Activated B cell treated with CpG ODN at 0.5 μM for 24 hours (primary cell): ENCODE measurements at places on chromosomes 12 and 14. TPM values are rescaled to one million over a fixed set of nuclear protein-coding genes. Genes with fewer than 3 reads are reported as not detected.

DNA sequence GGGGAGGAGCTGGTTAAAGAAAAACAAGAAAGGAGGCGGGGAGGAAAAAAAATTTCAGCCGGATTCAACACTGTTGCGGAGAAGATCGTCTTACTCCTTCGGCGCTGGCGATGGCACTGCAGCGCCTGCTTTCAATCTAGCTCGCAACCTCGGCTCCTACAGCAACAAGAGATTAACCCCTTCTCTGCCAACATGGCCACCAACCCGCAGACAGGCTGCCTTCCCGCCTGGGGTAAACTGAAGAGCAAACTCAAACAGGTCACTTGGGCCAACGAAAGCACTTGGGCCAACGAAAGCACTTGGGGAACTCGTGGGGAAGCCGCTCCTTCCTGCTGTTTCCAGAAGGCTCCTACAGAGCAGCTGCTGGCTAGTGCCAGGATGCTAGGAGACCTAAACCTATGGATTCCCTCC lies 73.7 kb downstream of the CIT start:
- no peak overlapping the region for H3K4me3 ChIP-seq
- peaks cover 5% of the 10 kb centered on the region for H3K36me3 ChIP-seq
- H3K27me3 ChIP-seq = no peaks in the 10 kb centered on the region
- no peaks in the 10 kb centered on the region for H3K4me1 ChIP-seq
- DNase-seq = no peak

The DBX2 gene
- not detected in 2 replicates for total RNA-seq

DNA sequence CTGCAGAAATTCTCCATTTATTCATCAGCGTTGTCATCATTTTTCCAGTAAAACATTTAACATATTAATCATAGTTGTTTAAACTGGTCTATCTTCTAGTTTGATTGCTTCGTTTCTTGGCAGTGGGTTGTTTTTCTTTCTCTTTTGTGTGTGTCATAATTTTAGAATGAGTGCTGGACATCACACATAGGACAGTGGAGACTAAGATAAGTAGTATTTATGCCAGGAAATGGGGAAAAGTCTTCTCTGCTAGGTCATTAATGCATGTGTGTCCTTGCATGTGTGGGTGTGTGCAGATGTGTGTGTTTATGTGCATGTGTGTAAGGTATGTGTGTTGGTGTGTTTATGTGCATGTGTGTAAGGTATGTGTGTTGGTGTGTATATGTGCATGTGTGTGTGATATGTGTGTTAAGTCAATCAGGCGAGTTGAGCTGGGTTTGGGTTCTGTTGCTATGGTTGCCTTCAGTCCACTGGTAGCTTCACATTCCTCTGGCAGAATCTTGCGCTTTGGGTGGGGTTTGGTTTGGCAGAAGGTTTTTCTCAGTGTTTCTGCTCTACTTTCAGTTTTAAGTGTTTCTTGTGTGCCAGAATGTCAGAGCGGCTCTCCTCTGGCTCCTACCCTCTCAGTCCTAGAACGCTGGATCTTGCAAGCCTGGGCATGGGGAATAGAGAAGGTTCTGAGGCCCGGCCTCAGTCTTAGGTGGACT lies 7.8 kb upstream of the ADGRD1 start:
- H3K27ac ChIP-seq = no peak overlapping the region
- H3K27me3 ChIP-seq = peaks cover 14% of the 10 kb centered on the region
- peaks cover 2% of the 10 kb centered on the region for H3K36me3 ChIP-seq
- no peak overlapping the region for H3K4me3 ChIP-seq

DNA sequence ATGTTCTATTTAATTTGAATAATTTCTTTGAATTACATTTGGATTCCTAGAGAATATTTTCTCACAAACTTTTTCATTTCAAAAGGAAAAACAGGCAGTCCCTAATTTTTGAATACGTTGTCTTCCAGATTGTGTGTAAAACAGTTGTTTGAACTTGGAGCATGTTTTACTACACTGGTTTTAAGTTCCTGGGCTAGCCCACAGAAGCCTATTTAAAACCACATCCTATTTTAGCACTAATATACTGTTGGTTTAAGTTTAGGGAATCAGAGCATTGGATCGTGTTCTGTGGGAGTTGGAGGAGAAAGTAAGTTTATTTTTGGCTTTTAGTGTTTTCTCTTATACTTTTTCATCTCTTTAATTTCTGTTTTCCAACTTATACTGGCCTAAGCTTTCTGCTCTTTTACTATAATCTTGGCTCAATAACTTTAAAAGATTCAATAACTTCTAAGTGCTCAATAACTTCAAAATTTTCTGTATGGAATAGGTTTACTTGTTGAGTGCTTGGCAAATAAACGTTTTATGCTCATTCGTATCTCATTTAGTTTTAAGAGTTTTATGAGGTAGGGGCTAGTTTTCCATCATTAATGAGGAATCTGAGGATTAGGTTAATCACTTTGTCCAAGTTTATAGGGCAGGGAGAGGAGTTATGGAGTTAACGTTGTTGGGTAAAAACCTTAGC lies 14.9 kb downstream of the LEMD3 start:
- H3K4me1 ChIP-seq = peaks cover 76% of the 10 kb centered on the region
- H3K4me3 ChIP-seq = no peak overlapping the region
- H3K27ac ChIP-seq = no peak overlapping the region
- H3K27me3 ChIP-seq = no peaks in the 10 kb centered on the region

DNA sequence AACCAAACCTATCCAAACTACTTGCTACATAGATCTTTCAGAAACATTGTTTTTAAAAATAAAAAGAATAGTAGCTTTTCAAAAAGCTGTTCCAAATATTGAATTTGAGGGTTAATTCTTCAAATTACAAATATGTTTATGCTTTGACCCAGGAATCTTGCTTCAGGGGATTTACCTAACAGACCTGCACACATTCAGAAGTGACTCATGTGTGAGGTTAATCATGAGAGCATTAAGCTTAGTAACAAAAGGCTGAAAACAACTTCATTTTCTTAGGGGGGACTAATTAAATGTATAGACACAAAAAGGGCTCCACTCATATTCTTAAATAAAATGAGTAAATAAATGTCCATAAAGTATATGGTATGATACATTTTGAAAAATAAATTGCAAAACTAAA lies 672.4 kb upstream of the FLRT2 start:
- no peaks in the 10 kb centered on the region for H3K4me1 ChIP-seq
- no peak overlapping the region for H3K27ac ChIP-seq
- no peaks in the 10 kb centered on the region for H3K27me3 ChIP-seq
- DNase-seq = no peak
- no peaks in the 10 kb centered on the region for H3K36me3 ChIP-seq

DNA sequence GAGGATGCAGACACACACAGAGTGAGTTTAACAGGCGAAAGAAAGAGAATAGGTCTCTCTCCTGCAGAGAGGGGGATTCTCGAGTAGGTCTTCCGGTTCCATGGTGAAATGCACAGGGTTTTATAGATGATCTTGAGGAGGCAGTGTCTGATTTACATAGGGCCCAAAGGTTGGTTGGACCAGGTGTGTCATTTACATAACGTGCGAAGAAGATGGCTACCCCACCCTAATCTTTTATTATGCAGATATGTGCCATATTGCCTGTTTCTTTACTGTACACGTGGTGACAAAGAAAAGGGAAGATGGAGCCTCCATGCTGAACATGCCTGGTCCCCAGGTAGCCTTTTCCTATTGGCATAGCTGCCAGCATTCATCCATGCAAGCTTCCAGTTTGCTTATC lies 219.8 kb downstream of the CRADD start:
- no peak overlapping the region for H3K27ac ChIP-seq
- DNase-seq = no peak
- no peaks in the 10 kb centered on the region for H3K4me1 ChIP-seq
- no peaks in the 10 kb centered on the region for H3K36me3 ChIP-seq

DNA sequence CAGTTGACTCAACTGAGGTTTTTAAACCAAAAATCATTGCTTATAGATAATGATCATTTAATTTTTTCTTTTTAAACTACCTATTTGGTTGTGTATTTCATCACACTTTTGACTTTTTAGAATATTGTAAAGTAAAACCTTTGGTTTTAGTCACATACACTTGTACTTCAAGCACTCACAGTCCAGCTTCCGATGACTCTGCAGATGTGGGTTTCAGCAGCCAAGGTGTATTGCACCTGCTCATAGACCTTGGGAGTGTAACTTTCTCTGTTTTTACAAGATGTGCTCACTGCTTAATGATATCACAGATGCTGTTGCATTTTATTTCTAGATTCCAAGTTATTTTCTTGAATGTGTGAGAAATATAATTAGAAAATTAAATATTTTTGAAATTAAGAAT lies 188.3 kb upstream of the SLC38A2 start:
- no peak for DNase-seq
- no peak overlapping the region for H3K27ac ChIP-seq
- no peak overlapping the region for H3K4me3 ChIP-seq
- no peaks in the 10 kb centered on the region for H3K4me1 ChIP-seq
- peaks cover 2% of the 10 kb centered on the region for H3K36me3 ChIP-seq

The GALNT6 gene
- 23.8 and 24.4 TPM in 2 replicates for total RNA-seq

DNA sequence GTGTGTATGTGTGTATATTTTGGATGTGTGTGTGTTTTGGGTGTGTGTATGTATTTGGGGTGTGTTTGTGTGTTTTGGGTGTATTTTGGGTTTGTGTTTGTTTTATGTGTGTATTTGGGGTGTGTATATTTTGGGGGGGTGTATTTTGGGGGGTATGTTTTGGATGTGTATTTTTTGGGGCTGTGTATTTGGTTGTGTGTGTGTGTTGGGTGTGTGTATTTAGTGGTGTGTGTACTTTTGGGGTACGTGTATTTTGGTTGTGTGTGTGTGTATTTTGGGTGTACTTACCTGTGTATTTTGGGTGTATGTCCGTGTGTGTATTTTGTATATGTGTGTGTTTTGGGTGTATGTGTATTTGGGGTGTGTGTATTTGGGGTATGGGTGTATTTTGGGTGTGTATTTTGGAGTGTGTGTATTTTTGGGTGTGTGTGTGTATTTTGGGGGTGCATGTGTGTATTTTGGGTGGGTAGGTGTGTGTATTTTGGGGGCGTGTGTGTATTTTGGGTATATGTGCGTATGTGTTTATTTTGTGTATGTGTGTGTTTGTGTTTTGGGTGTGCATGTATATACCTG lies 16.7 kb upstream of the TCTN2 start:
- no peaks in the 10 kb centered on the region for H3K27me3 ChIP-seq
- H3K36me3 ChIP-seq = peaks cover 62% of the 10 kb centered on the region
- no peak overlapping the region for H3K27ac ChIP-seq
- H3K4me3 ChIP-seq = no peak overlapping the region
- peaks cover 22% of the 10 kb centered on the region for H3K4me1 ChIP-seq
- no peak for DNase-seq

The CLEC1B gene
- total RNA-seq = not detected in 2 replicates

GRCh38 chr12:87778065-87778464 lies 251.1 kb downstream of the C12orf50 start:
- no peak overlapping the region for H3K4me3 ChIP-seq
- H3K4me1 ChIP-seq = no peaks in the 10 kb centered on the region
- H3K36me3 ChIP-seq = no peaks in the 10 kb centered on the region
- no peaks in the 10 kb centered on the region for H3K27me3 ChIP-seq

- no peak overlapping the region for H3K4me3 ChIP-seq
- no peak for DNase-seq
- H3K27ac ChIP-seq = no peak overlapping the region
- no peaks in the 10 kb centered on the region for H3K27me3 ChIP-seq
Observed at GRCh38 chr12:77537663-77538062, 293.0 kb upstream of the NAV3 start.

DNA sequence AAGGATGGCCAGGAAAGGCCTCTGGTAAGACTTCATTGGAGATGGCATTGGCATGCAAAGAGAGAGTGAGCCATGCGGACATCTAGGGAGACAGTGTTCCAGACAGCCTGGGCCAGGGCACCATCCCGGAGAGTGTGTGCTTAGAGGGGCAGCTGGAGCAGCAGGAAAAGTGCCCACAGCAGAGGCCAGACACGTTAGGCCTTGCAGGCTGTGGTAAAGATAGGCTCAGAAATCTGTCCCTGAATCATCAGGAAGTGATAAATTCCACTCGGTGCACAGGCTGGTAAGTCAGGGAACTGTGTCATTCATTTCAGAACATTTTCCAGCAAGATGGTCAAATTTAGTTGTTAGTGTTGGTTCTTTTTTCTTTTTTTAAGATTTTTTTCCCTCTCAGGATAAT lies 8.8 kb downstream of the GALNT16 start:
- H3K4me3 ChIP-seq = no peak overlapping the region
- H3K27me3 ChIP-seq = peaks cover 27% of the 10 kb centered on the region
- no peak overlapping the region for H3K27ac ChIP-seq
- DNase-seq = no peak

DNA sequence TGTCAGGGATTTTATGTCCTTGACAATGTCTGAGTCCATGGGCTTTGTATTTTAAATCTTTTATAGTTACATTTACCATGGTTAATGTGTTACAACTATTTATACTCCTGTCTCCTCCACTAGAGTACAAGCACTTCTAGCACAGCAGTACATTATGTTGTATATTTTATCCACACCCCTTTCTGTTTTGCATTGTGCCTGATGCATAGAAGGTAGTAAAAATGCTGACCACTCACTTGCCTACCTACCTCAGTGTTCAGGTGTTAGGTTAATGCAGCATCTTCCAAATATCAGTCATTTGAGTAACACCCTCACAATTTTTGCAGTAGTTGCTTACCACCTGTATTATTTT lies 31.1 kb upstream of the SLC38A2 start:
- peaks cover 53% of the 10 kb centered on the region for H3K4me1 ChIP-seq
- no peaks in the 10 kb centered on the region for H3K27me3 ChIP-seq
- H3K27ac ChIP-seq = no peak overlapping the region
- no peaks in the 10 kb centered on the region for H3K36me3 ChIP-seq

The METTL1 gene
- total RNA-seq = 32.2 and 40.7 TPM in 2 replicates

The TOMM20L gene
- total RNA-seq = 0.37 TPM in 1 of 2 replicates, not detected in the other

The APOF gene
- total RNA-seq = not detected in 2 replicates

The MYBPC1 gene
- not detected in 2 replicates for total RNA-seq

- no peak for DNase-seq
- H3K4me1 ChIP-seq = no peaks in the 10 kb centered on the region
- no peaks in the 10 kb centered on the region for H3K27me3 ChIP-seq
- no peak overlapping the region for H3K27ac ChIP-seq
Observed at GRCh38 chr12:97938031-97938430, 475.4 kb downstream of the RMST start.

- no peak for DNase-seq
- H3K27ac ChIP-seq = no peak overlapping the region
- H3K4me1 ChIP-seq = no peaks in the 10 kb centered on the region
- H3K27me3 ChIP-seq = peaks cover 6% of the 10 kb centered on the region
Observed at GRCh38 chr12:5403411-5403810, 28.5 kb upstream of the NTF3 start.

The DHRS1 gene
- 32.5 and 33.9 TPM in 2 replicates for total RNA-seq

- no peak overlapping the region for H3K27ac ChIP-seq
- peaks cover 27% of the 10 kb centered on the region for H3K27me3 ChIP-seq
- no peak for DNase-seq
- H3K4me1 ChIP-seq = no peaks in the 10 kb centered on the region
- H3K36me3 ChIP-seq = no peaks in the 10 kb centered on the region
Observed at GRCh38 chr14:21882226-21882625, 208.6 kb upstream of the OR4E1 start.
